ENCODE measurements at places on chromosomes 1 and 21.

DNA sequence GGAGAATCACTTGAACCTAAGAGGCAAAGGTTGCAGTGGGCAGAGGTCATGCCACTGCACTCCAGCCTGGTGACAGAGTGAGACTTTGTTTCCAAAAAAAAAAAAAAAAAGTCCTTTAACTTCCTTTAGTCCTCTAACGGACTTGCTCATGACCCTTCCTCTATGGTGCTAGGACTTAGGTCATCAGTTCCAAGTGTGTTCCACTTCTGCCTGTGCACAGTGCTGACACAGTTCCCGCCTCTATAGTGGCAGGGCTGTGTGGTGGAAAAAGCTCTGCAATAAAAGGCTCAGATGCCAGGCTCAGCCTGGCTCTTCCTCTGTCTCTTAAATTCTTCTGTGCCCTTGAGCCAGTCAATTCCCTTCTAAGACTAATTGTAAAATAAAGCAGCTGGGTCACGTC is 22.0 kb downstream of the CC2D1B start:
- DNase-seq, result no peak

GRCh38 chr1:227544067-227545050 is 19.0 kb upstream of the ZNF678 start:
- no peak for DNase-seq

- no peak for DNase-seq
Observed at GRCh38 chr1:2914702-2915101, 106.6 kb upstream of the ACTRT2 start.

DNA sequence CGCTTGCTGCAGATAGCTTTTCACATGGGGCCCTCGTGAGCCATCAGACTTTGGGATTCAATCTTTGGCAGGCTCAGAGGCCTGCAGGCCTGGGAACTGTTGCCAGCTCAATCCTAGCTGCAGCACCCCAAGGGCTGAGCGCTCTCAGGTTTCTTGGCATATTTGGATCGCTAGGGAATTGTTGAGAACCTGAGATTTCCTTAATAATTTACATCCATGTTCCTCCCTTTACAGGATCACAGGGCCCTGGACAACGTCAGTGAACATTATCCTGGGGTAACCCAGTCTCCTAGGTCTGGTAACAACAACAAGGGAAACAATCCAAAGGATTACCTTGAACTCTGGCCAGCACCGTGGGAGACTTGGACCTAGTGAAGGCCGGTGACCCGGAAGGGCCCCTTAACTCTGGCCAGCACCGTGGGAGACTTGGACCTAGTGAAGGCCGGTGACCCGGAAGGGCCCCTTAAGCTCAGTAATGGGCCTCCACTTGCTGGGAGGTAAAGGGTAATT is 49.3 kb upstream of the NEK2 start:
- DNase-seq, result no peak

- no peak for DNase-seq
Observed at GRCh38 chr1:154459080-154459479, 42.9 kb upstream of the TDRD10 start.

DNA sequence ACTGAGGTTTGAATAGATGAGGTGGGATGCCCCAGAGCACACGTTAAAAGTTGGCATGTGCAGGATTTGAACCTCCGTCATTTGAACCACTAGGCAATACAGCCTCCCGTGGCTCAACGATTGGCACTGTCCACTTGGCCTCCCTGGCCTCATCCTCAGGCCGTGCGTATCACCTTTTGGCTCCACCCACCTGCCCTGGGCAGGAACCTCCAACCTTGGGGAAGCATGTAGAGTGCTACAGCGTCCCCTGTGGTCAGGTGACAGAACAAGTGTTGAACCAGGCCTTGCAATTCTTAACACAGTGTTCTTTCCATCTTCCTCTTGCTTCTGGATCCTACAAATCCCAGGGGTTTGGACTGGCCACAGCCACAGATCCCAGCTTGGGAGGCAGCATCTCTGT is 112.6 kb downstream of the PAX7 start:
- DNase-seq, result no peak

- no peak for DNase-seq
Observed at GRCh38 chr1:86229405-86229975, 72.9 kb upstream of the COL24A1 start.

DNA sequence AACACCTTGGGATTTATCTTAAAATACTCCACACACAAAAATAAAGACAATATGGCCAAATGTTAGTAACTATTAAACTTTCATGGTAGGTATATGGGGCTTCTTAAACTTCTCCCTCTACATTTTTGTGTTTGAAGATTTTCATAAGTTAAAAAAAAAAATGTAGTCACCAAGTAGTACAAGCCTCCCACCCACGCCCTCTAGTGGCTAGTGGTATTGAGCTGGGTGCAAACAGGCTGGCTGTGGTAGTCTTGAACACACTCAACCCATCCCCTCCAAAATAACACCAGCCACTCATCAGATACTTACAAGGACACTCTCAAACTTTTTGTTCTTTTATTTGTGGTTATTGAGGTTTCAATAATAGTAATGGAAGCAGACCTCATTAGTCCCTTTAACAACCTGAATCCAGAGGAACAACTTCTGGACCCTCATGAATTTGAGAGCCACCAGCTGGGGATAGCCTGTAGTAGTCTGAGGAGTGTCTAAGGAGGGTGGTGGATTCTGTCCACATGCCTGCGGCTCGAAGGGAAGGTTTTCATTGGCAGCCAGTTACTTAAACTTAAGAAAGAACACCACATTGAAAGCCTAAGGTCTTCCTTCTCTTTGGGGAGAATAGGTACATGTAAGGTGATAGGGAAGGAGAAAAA is 15.6 kb downstream of the RD3 start:
- peak; percentile 30 for DNase-seq

GRCh38 chr1:17027900-17028299 is 16.2 kb upstream of the ATP13A2 start:
- no peak for DNase-seq

DNA sequence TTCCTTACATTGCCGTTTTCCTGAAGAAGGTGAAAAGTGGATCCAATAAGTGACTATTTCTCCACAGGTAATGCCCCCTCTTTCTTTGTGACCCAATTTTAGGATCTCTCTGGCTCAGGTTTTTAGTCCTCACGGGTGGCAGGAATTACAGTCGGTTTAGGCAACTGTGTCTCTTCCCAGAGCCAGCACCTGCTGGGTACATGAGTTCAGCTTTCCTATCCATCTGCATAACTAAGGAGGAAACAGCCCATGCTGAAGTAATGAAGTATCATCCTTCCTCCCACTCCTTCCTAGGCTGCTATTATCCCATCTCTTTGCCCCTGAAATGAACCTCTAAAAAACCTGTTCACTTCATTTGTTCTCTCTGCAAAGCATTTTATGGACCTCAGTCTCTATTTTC is 544.6 kb downstream of the NEGR1 start:
- DNase-seq, result no peak

DNA sequence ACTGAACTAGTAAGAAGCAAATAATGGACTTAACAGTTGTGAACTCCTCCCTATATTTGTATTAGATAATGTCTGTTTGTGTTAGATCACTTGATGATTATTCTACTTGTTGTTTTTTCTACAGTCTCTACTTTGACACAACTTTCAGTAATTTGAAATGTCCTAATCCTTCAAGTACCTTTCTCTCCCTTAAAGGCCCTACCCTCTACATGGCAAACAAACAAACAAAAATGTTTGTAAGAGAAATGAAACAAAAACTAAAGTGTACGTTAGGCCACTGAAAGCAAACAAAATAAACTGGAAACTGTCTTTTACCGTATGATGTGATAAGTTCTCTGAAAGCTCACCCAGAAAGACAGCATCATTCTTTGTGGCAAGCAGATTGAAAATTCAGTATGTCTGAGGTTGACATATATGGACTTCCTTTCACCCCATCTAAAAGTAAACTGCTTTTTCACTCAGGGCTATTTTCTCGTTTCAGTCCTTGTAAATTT is 255.9 kb upstream of the SNX7 start:
- no peak for DNase-seq

DNA sequence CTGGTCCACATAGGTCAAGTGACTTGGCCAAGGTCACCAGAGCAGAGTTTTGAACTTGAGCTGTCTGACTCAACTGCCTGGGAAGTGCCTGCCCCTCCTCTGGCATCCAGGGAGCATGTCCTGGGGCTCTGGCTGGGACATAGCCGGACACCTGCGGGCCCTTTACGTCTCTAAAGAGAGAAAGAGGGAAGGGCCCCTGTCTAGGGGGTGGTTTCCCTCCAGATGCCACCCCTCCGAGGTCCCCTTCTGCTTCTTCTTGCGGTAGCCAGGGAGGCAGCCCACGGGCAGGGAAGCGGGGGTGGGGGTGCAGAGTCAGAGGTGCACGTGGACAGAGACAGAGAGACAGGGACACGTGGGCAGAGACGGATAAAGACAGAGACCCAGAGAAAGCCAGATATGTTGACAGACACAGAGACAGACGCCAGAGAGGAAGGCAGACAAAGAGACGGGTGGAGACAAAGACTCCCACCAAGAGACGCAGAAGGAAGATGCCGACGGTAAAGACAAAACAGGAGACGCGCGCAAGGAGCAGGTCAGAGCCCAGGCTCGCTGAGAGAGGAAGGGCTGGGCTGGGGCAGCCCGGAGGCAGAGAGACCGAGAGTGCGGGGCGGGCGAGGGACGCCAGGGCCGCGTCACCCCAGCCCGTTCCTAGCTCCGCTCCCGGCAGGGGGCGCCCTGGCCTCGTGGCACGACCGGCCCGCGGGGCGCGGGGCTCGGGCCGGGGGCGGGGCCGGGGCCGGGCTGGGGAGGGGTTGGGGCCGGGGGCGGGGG is 458 bp upstream of the ALPL start:
- DNase-seq, result no peak

DNA sequence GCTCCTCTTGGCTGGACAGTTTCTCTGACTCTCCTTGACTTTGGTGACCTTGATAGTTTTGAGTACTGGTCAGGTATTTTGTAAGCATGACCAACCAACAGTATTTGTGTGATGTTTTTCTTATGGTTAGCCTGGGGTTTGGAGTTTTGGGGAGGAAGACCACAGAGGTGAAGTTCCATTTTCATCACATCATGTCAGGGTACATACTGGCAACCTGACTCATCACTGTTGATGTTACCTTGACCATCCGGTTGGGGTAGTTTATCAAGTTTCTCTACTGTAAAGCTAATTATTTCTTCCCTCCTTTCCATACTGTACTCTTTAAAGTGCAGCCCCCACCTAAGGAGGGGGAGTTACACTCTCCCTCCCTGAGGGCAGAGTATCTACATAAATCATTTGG is 13.4 kb downstream of the OSCP1 start:
- DNase-seq, result no peak

- no peak for DNase-seq
Observed at GRCh38 chr1:205961991-205962820, 18.9 kb upstream of the SLC26A9 start.

GRCh38 chr1:55622074-55622473 is 406.9 kb upstream of the USP24 start:
- no peak for DNase-seq

DNA sequence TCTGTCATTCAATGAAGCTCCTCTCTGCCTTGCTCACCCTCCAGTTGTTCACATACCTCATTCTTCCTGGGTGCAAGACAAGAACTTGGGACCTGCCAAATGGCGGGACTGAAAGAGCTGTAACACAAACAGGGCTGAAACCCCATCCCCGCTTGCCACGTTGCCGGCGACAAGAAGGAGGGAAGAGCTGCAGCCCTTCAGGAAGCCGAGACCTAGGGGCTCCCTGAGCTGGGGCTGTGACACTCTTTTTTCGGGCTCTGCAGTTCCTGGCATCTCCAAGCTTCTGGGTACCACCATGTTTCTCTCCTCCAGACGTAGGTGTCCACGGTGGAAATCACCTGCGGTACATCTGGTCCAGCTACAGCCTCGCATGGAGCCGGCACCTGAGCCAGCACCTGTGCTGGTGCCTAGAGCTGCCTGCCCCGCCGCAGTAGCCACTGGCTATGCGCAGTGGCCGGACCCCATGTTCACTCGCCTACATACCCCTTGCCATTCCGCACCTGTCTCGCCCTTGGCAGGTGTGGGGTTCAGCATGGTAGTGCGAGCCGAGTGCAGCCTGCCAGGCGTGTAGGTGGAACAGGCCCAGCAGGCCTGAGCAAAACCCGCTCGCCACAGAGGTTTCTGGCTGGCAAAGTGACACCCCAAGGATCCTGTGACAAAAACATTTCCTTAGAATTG is 367.0 kb upstream of the NEGR1 start:
- no peak for DNase-seq

GRCh38 chr1:201090541-201090940 is 21.7 kb downstream of the CACNA1S start:
- no peak for DNase-seq

DNA sequence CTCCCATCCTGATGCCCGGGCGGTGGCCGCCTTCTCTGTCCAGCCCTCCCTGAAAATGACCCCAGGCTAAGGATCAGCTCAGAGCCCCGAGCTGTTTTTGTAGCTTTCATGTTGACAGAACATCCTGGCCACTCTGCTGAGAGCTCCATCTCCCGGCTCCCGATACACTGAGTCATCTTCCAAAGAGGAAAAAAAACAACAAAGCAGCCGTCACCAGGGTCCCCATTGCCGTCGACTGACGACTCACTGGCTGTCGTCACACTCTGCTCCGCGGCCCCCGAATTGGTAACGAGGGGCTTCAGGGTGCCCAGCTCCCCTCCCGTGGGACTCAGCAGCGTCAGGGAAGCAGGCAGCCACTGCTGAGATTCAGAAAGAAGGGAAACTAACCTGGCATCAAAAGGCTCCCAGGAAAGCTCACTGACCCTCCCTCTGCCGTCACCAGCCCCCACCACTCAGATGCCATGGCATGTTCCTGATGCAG is 67.2 kb downstream of the CD46 start:
- no peak for DNase-seq

- DNase-seq, result peak; percentile 85
Observed at GRCh38 chr1:217562229-217562878, 68.5 kb downstream of the GPATCH2 start.

DNA sequence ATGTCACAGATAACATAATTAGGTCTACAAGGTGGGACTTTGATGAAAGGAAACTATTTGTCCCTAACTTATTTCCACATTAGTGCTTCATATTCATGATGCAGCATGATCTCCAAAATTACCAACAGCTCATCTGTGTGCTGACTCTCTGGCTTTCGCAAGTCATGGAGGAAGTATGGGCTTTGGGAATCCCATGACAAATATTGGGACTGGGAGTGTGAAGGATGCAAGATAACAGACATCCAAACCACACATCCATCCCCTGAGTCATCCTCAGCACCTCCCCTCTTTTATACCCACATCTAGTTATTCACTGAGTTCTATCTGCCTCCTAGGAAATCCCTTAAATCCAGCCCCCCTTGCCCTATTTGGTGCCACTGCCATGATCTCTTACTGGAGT is 102.8 kb upstream of the COL24A1 start:
- DNase-seq, result no peak

DNA sequence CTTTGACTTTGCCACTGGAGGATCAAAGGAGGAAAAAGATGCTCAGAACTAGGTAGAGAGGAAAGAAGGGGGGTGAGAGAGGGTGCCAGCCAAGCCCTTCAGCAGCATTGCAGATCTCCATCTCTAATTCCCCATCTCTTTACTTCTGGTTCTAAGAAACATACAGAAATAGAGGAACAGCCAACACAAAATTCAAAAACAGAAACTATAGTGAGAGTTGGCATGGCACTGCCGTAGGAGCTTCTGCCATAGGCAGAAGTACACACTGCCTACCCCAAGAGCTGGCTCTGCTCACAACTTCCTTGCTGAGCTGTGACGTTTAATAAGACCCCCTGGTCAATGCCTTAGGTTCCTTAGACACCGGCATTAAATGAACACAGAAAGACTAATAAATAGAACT is 26.6 kb upstream of the RPF1 start:
- no peak for DNase-seq

Measured in HFF-Myc (cell line).